ENCODE measurements at places on chromosomes 2 and 18.

- DNase-seq, result no peak
Observed at GRCh38 chr2:205073433-205074020, 528.3 kb downstream of the PARD3B start.

- DNase-seq, result peak; percentile 58
Observed at GRCh38 chr2:218822622-218823021, 9.0 kb downstream of the PRKAG3 start.

DNA sequence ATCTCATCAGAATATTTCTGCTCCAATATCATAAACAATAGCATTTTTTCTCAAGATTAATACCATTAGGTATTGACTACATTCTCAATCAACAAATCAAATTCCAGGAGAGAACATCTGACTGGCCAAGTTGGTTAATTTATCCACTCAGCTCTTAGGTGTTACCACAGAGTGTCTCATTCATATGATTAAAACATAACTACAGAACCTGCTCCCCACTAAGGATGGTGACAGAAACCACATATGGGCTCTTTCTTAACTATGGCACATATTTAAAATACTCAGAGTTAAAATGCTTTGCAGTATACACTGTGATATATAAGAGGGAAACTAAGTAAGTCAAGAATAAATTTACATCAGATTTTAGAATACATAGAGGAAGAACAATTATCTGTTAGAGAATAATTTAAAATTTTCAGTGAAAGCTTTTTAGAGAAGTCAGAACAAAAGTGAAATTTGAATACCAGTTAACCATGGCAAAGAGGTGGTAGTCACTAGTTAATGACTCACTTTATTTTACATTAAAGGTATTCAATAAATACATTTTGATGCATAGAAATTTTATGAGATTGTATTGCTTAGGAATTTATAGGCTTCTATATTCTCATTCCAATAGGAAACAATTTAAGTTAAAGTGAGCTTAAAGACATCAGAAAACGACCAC is 1120.8 kb upstream of the TMEFF2 start:
- no peak for DNase-seq

DNA sequence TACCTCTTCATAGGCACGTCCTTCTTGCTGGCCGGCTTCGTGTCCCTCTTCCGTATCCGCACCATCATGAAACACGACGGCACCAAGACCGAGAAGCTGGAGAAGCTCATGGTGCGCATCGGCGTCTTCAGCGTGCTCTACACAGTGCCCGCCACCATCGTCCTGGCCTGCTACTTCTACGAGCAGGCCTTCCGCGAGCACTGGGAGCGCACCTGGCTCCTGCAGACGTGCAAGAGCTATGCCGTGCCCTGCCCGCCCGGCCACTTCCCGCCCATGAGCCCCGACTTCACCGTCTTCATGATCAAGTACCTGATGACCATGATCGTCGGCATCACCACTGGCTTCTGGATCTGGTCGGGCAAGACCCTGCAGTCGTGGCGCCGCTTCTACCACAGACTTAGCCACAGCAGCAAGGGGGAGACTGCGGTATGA is 2.3 kb downstream of the FZD7 start:
- DNase-seq, result no peak

- DNase-seq, result no peak
Observed at GRCh38 chr2:198417836-198418235, 613.4 kb downstream of the PLCL1 start.

DNA sequence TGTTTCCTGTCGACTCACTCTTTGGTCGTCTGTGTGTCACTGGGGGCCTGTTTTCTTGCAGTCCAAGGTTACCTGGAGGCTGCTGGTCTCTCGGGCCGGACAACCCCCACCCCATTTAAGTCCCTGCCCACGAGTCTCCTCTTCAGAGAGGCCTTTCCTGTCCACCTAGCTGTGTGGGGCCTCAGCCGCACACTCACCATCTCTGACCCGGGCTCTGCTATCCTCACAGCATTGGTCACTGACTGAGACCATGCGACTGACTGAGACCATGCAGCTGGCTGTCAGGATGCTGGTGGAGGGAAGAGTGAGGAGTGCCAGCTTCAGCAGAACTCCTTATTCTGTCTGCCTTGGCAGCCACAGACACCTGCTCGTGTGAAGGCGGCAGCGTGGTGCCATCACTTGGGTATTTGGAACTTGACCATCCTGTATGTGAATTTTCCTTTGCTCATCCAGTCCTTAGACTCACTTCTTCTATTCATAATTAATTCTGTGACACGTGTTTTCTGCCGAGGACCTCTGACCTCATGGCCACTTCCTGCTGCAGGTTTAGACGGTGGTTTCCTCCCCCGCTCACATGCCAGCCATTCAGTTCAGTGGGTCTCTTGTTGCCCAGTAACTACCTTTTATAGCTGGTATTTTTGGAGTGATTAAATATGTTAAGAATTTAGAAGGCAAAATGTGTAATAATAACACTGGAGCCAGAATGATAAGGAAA is 47.5 kb upstream of the ASB1 start:
- DNase-seq, result no peak

- peak; percentile 16 for DNase-seq
Observed at GRCh38 chr2:25912851-25913695, 34.8 kb upstream of the ASXL2 start.

- no peak for DNase-seq
Observed at GRCh38 chr18:55048892-55049291, 89.6 kb upstream of the CCDC68 start.

DNA sequence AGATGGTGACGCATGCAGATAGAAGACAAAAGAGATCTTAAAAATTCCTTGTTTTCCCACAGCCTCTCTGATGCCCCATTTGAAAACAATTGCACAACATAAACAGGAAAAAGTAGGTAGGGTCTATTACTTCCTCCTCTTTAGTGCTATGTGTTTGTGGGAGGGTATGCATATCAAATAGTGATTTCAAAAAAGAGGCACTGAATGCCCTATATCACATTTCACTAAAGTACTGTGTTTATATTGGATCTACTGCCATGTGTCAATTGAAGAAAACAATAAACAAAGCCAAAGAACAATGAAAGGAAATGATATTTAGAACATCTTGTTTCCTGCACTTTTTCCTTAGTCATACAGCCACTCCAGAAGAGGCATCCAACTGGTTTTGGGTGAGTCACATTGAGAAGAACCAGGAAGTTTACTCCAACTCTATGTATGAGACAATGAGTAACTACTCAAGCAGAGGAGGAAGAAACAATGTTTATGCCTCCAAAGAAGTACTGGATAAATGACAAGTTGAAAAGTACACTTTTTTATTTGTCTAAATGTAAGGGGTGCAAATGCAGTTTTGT is 583.6 kb downstream of the FBXO15 start:
- DNase-seq, result no peak

DNA sequence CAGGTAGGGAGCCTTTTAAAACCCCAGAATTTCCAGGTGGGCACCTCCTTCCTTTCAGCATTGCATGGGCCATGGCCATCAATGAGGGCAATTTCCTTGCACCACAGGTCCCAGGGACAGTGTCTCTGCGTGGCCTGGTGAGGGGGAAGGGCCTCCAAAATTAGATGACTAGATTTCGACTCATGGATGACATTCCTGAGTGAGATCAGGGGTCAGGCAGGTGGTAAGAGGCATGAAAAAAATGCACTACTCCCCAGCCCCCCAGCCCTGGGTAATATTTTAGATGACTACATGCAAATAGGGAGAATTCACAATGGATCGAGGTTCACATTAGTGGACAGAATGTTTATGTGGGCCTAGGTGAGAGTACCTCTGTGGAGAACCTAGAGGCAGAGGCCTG is 19.0 kb upstream of the IGFBP5 start:
- no peak for DNase-seq

- no peak for DNase-seq
Observed at GRCh38 chr2:169982929-169983328, 155.7 kb downstream of the UBR3 start.

DNA sequence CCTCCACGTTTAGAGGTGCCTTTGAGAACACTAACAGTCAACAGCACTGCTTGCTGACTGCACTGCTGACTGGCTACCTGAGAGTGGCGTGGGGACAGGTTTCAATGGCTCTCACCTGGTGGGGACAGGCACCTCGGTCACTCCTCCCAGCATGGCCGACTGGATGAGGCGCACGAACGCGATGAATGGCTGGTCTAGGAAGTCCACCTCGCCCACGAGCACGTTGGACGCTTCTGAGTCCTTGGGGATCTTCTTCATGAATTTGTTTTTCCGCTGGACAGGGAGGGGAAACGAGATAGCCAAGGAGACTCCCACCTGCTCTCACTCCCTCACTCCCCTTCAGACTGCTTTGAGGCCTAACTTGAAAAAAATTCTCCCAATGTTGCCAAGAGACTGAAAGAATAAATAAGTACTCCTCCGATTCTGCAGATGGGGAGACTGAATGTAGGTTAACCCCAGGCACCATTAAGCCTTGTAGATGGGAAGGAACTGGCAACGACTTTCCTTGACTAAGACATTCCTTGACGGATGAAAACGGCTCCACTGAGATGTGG is 57.3 kb downstream of the MTHFD2 start:
- no peak for DNase-seq

DNA sequence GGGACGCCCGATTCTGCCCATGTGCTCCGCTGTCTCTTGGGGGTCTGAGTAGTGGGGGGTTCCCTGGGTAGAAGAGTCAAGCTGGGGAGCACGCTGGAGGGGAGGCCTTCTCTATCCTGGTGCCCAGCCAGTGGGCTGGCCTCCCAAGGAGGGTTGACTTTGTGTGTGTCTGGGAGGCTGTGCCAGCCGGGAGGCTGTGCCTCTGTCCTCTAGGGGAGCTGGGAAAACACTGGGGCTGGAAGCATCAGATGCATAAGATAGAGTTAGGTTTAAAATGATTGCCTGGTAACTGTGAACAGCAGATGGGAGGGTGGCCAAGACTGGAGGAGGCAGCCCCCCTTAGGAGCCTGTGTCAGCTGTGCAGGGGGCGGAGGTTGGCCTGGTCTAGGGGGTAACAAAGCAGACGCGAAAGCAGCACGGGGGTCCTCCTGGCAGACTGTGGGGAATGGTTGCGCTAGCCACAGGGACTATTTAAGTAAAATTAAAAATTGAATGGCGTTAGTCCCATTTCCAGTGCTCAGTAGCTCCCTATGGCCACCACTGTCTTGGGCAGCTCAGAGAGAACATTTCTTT is 1.3 kb downstream of the ING5 start:
- no peak for DNase-seq

DNA sequence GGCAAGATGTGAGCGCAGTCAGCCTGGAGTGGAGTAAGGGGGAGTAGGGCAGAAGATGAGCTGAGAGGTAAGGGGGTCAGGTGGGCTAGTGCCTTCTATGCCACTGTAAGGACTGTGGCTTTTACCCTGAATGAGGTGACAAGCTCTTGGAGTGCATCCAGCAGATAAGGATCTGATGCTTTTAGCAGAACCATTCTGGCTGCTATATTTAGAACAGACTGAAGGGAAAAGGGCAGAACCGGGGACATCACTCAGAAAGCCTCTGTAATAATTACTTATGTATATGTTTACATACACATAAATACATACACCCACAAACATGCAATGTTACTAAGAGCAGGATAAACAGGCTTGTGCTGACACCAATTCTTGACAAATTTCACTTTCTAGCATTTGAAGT is 124.8 kb downstream of the DTNB start:
- no peak for DNase-seq

DNA sequence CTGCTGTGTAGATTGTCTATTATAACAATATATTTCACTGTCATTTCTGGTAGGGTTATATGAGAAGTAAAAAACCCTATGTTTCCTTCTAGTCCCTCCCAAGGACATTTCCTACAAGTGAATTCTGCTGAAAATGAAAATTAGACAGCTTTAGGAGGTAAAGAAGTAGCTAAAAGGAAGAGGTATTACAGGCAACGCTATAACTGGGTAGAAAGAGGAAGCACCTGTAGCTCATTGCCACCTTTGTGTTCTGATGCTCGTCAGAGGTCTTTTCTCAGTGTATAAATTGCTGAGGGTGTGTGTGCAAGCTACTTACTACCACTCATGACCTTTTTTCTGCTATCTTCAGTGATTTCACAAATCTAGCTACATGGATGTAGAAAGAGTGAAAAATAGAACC is 1.4 kb downstream of the DNAJC10 start:
- no peak for DNase-seq

DNA sequence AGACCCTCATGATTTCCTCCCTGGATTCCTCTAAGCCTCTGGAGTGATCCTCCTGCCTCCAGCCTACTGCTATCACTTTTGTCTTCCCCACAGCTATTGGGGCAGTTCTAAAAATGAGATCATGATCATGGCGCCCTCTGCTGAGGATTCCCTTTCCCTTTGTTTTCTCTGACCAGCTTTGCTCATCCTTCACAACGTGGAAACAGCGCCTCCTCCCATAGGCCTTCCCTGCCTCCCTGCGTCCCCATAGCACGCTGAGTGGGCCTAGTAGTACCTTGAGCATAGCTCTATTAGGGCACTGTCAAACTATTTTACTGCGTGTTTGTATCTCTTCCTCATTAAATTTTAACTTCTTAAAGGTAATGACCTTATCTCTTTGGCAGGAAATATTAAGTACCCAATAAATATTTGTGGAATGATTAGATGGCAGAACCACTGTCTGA is 207.0 kb upstream of the FANCL start:
- DNase-seq, result no peak

DNA sequence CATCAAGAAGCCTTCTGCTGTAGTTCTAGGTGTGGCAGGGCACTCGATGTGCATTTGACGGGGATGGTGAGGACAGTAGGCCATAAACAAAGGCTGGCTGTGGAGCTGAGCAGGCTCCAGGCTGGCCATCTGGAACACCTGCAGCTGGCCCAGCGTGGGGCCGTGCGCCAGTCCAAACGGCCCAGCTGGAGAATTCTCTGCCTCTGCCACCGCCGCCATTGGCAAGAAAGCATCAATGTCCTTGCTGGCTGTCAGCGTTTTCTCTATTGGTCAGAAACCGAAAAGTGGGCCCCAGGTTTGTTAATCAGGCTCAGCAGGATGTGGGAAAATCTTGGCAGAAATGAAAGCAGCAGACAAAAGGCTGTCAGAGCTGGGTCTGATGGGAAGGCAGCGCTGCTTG is 24.0 kb upstream of the CTIF start:
- no peak for DNase-seq

- no peak for DNase-seq
Observed at GRCh38 chr18:75214332-75214690, 3.7 kb downstream of the TSHZ1 start.

- DNase-seq, result no peak
Observed at GRCh38 chr2:71631411-71631931, 178.1 kb downstream of the DYSF start.

GRCh38 chr2:26414311-26414710 is 12.6 kb downstream of the DRC1 start:
- DNase-seq, result no peak

GRCh38 chr2:56449002-56449431 is 265.2 kb downstream of the CCDC85A start:
- DNase-seq, result no peak

- no peak for DNase-seq
Observed at GRCh38 chr18:68916734-68917133, 118.9 kb downstream of the CCDC102B start.

GRCh38 chr2:106624787-106625380 is 137.7 kb downstream of the CD8B2 start:
- DNase-seq, result no peak

DNA sequence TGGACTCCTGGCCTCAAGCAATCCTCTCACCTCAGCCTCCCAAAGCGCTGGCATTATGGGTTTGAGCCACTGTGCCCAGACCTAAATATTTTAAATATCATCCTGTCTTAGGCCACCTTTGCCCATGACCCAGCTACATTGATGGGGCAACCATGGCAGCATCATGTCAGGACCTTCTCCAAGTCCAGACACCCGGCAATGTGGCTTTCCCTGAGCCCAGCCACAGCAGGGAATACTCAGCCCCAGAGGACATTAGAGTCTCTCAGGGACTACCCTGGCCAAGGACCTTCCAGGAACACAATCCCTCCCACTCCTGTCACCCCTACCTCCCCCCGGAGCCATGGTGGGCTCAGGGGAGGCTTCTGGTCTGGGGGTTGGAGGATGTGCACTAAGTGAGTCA is 72.8 kb downstream of the SMAD7 start:
- no peak for DNase-seq

Data from posterior vena cava (tissue), 2 donors.